ENCODE measurements at places on chromosomes 16 and 17.

- no peak for DNase-seq
These were observed 92.9 kb downstream of the IRF8 start for GRCh38 chr16:85991856-85992255.

DNA sequence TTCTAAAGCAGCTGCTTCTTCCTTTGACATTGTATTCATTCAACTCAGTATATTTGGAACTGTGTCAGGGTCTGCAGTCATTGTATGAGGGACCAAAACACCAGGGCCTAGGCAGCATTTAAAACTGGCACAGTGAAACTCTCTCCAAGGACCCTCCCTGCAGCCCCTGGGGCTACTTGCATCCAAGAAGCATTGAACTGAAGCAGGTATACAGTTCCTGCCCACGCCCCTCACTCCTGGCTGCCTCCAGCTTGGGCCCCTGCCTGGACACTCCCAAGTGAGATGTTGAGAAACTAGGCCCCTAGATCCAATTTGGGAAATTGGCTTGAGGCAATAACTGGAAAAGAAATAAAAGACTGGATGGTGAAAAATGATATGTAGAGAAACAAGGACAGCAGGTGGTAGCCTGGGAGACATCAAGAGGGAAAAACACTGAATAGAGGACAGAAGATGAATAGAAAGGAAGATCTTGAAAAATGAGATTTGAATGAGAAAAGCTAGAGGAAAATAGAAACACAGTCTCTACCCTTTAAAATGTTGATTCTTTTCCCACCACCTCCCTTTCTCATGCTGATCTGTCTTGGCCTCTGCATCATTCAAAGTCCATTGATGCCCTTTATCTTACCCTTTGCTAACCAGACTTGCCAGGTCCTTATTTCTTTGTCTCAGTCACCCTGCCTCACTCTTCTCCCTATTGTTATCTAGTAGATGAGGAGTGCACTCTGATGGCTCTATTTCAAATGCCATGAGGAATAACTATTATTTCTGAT lies 368.8 kb upstream of the CDH8 start:
- no peak for DNase-seq

- DNase-seq = no peak
These were observed 21.4 kb upstream of the NPTX1 start for GRCh38 chr17:80497726-80498241.

DNA sequence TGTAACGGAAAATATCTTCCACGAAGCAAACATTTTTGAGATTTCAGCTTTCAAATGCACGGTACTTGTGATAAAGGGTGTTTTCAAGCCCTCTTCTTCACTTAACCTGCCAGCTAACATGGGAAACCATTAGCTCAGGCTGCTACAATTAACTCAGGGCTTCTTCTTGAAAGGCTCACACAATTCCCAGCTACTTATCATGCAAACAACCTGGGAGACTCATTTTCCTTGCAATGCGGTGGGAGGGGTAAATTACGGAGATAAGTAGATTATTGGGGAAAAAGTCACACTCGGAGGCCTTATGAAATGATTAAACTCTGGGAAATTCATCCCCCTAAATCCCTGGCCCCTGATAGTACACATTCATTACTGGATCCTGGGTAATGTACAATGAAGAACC lies 266.4 kb downstream of the STX8 start:
- DNase-seq = no peak

GRCh38 chr17:22202702-22203101 lies 510.4 kb downstream of the KCNJ18 start:
- DNase-seq = no peak

DNA sequence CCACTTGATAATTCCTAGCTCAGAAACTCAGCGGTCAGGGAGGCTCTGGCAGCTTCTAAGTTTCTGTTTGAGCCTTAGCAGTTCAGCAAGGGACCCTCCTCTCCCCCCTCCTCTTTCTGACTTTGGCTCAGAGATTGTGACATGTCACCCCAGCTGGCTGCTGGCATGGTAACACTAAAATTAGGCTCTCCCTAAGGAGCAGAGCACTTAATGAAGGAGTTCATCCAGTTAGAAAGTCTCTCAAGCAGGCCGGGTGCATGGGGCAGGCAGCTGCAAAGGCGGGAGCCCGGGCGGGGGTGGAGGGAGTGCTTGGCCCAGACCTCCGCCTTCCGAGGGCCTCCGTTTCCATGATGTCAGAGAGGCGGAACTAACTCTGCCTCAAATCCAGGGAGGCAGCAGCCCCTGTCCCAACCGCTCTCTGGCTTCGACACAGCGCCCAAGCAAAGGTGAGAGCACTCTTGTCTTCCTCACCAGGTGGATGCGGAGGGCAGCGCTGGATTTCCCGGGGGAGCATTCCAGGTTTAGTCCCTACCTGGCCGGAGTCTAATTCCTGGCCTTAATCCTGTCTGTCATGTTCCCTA lies 128.0 kb upstream of the PLCG2 start:
- peak; percentile 40 for DNase-seq

DNA sequence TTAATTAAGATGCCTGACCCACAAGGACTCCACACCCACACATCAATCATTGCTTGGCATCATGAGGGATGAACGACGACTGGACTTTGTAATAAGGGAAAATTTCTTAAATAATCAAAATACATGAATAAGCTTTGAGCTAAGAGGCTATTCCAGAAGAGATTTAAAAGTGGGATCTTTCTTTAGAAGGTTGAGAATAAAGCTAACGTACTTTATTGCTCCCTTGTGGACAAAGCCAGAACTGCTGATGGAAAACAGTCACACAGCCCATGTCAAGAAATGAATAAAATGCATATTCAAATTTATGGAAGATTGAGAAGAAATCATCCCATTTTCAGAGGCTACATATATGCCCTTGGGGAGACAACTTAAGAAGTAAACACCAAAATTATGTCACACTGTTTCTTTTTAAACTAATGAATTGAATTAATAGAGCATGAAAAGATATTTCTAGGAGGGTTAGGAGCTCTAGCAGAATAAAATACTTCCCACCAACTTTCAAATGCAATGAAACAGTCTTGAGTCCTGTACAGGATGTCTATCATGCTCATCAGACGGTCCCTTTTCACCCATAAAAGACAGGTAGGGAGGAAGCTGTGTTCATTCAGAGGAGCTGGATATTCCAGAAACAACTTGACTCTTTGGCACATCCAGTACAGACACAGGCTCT lies 60.2 kb upstream of the PHOSPHO1 start:
- DNase-seq = no peak

DNA sequence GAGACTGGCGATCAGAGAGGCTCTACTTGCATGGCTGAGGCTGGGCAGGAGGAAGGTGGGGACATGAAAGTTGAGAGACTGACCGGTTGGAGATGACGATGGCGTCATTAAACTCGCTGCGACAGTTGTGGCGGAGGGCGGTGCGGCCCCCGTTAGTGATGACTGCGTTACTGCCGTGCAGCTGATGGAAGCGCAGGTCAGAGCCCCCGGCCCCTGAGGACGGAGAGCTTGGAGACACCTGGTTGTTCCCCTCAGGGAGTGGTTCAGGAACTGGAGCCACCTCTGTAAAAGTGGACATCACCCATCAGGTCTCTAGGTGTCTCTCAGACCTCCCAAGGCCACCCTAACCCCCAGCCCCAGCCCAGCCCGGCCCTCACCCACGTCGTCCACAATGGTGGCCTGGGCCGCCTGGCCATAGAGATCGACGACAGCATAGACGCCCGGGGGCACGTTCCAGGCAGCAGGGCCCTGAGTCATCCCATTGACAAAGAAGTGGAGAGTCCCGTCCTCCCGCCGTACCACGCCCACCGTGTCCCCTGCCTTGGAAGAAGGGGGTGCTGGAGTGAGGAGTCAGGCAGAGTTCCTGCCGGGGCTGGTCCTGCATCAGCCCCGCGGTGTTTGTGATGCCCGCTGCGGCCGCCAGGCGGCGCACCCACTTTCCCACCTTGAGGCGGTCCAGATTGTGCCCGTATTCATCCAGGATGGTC lies 5.3 kb downstream of the NEURL4 start:
- DNase-seq = no peak
